Bone marrow (tissue), 2 donors: ENCODE measurements at places on chromosomes 16 and 17.
A peak's percentile ranks its signal among the peaks of the same experiment; 100 is the strongest.

DNA sequence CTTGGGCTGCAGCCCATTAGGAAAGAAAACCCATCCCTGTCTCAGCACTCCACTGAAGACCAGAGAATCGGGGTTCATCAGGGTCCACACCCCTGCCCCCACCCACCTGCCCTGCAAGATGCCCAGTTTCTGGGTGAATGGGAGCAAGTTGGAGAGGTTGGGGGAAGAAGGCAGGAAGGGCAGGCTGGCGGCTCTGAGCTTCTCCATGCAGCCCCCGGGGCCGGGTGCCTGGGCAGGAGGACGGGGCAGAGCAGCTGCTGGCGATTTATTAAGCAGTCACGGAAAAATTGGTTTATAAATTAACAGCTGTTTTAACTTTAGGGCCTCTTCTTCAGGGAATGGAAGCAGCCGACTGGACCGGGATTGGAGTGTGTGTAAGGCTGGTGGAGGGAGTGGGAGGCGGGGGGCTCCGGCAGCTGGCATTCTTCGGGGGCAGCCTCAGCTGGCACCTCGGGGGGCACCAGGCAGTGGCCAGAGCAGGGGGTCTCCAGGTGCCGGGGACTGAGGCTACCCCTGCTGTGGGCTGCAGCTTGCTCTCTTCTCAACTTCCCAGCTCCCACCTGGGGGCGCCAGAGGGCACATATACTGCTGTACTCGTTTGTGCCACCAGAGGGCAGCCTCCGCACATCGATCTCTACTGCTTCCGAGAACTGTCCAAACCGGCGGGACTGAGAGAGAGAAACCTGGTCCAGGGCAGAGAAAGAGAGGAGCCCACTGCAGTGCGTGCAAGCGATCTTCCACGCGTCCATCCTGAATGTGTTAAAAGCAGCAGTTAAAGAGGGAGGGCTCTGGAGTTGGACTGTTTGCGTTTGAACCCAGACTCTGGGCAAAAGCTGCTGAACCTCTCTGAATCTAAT lies 5.0 kb upstream of the PPP1R1B start:
- peak; percentile 67 for DNase-seq

DNA sequence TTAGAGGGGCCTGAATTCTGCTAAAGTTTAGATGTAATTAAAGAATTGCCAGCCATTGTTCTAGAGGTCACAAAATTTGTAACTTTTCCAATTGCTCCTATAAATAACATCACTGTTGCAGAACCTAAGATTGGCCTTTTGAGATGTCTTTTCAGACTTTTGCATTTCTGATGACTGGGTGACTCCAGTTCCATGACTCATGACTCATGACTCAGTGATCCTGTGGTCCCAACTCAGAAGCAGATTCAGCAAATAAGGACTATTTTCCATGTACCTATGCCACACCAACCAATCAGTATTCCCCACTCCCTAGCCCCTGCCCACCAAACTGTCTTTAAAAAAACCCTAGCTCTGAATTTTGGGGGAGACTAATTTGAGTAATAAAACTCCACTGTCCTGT lies 740.9 kb downstream of the CDH8 start:
- DNase-seq = no peak

- no peak for DNase-seq
These were observed 25.4 kb downstream of the BMERB1 start for GRCh38 chr16:15459791-15460190.

GRCh38 chr17:21166595-21167210 lies 39.9 kb downstream of the DHRS7B start:
- DNase-seq = no peak

- no peak for DNase-seq
These were observed 26.9 kb downstream of the DNAH2 start for GRCh38 chr17:7744416-7744815.

GRCh38 chr17:38559880-38560230 lies 45.9 kb downstream of the SRCIN1 start:
- DNase-seq = no peak

- DNase-seq = no peak
These were observed 22.6 kb upstream of the KIFC3 start for GRCh38 chr16:57824888-57825287.

DNA sequence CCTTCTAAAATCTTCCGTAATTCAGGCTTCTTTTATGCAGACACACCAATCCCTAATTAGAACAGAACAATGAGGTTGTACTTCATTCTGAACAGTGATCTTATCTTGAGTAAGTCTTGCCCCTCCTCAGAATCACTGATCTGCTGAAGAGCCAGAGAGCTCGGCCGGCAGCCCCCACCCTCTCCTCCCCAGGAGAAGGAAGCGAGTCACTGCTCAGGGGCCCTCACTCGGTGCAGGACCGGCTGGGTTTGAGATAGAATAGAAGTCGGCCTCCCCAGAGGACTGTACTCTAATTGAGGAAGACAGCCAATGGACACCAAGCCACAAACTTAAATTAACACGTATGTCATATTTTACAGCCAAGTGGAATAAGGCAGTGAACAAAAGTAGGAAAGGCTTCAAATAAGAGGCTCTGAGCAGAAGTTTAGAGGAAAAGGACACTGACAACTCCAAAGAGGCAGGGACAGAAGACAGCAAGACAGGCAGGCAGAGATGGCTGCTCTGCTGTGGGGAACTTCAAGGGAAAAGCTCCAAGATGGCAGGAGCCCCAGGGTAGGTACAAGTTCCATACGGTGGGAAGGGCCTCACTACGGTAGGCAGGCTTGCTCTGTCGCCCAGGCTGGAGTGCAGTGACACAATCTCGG lies 18.6 kb downstream of the CREBBP start:
- DNase-seq = no peak

DNA sequence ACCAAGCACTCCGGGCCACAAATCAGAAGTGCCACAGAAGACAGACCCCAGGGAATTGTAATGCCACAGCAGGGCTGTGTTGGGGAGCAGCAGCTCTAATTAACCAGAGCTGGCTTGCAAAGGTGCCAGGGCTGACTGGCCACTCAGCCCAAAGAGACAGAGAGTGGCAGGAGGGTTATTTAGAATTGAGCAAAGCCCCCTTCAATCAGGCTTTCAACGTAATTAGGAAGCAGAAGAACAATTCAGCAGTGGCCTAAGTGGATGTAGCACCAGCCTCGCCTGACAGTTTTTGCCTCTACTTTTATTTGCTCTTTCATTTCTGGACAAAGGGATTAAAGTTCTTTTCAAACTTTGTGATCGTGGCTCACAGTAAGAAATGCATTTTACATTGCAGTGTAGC lies 278.3 kb upstream of the IRX3 start:
- no peak for DNase-seq

DNA sequence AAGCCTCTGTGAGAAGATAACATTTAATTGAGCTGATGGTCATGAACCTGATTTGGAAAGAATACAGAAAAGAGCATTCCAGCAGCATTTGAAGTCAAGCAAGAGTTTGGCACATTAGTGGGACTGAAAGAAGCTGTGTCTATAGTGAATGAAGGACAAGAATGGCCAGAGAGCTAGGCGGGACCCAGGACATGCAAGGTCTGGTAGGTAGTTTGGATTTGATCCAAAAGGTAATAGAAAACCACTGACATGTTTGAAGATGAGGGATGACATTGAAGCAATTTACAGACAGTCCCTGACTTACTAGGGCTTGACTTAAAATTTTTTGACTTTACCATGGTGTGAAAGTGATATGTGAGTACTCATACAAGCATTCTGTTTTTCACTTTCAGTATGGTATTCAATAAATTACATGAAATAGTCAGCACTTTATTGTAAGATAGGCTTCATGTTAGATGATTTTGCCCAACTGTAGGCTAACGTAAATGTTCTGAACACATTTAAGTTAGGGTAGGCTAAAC lies 7.6 kb downstream of the CYB5B start:
- DNase-seq = no peak

- DNase-seq = no peak
These were observed 277.9 kb upstream of the MON1B start for GRCh38 chr16:76913046-76913445.

DNA sequence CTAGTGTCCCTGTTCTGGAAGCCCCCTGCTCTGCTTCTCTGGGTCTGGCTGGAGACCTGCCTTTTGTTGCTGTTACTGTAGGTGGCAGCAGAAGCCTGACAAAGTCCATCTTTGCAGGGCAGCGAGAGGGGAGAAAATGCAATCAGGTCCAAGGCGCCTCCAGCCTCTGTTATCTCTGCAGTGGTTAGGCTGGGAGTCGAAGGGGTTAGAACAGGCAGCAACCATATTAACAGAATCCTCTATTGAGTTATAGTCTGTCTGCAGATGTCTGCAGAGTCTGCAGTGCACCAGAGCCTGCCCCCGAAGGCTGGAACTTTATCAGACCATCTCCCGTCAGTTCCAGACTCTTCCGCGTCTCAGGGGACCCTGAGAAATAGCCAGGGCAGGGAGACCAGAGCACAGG lies 404.9 kb upstream of the EEF2KMT start:
- no peak for DNase-seq

- no peak for DNase-seq
These were observed 5.0 kb upstream of the ADGRG1 start for GRCh38 chr16:57623251-57624043.

- no peak for DNase-seq
These were observed 25.7 kb upstream of the ZFPM1 start for GRCh38 chr16:88427376-88427775.

GRCh38 chr17:76329664-76330063 lies 21.6 kb upstream of the QRICH2 start:
- no peak for DNase-seq

DNA sequence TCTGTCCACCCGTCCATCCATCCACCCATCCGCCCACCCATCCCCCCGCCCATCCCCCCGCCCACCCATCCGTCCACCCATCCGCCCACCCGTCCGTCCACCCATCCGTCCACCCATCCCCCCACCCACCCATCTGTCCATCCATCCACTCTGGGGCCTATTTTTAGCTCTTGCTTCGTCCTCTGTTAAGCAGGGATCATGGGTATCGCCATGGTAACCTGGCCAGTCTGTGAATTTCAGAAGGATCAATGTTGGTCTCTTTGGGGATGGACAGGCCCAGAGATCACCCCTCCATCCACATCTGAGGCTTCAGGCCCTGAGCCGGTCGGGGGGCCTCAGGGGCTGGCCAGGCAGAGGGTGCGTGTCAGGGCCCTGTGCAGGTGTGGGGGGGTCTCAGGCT lies 15.2 kb upstream of the DPEP1 start:
- DNase-seq = no peak
